NCI-H1105 (cell line): ENCODE measurements at places on chromosomes 5 and 9.

DNA sequence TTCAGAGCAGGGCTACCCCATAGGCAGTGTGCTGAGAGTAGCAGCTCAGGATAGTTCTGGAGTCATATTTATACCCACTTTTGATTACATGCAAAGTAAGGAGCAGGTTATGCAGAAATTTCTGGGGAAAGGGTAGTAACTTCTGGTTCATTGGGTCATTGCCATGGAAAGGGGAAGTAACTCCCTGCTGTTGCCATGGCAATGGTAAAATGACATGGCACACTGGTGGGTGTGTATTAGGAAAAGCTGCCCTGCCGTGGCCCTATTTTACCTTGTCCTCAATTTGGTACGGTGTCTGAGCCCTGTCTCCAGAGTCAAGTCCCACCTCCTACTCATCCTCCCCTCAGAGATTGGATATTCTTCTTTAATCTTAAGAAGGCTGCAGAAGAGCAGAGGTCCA is 526.7 kb upstream of the TYRP1 start:
- DNase-seq = no peak

DNA sequence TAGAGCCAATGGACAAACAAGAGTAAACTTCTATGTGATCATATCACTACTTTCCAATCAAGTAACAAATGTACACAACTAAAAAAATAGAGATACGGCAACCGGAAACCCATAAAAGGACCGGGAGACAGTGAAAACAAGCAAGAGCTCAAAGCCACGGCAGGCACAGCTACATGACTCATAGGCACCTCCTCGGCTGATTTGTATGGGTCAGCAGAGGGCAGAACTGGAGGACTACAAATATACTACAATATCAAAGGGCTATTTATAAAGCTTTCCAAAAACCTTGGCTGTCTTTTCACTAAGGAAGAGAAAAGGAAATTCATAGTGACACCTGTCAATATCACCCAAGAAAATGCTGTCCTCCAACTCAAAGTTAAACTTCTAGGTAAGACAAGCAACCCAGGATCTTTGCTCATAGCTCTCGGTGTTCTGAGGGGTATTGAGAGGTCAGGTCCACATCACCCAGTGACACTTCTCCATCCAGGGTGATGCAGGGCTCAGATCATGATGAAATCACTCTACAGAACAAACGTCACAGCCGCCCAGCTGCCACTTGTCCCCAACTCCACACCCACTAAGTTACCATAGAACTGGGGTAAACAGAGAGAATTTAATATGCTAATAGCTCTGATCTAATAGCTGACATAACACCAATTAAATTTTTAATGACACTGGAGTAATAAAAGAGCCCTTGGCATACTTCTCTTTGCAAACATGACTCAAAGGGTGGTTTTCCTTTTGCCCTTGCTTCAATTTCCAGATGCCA is 41.3 kb downstream of the PFDN1 start:
- DNase-seq = peak; percentile 55

- DNase-seq = no peak
These were observed 857 bp downstream of the ADAM19 start for GRCh38 chr5:157574456-157575380.

DNA sequence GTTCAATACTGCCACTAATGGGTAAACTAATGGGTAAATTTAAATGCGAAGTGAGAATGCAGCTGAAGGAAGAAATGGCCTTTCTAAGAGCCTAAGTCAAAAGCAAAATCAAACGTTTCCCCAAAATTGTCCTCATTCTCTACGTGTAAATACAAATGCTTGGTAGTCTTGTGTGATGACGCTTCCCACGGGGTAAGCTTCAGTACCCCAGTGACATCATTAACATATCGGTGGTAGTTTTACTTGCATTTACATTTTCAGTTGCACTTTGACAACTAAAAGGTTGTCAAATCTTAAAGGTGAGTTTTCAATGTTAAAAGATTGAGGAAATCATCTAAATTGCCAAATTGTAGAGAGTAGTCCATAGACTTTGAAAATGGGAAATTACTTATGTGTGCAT is 550.7 kb upstream of the CCNG1 start:
- no peak for DNase-seq

GRCh38 chr9:100856238-100856637 is 172.3 kb upstream of the PLPPR1 start:
- peak; percentile 49 for DNase-seq

DNA sequence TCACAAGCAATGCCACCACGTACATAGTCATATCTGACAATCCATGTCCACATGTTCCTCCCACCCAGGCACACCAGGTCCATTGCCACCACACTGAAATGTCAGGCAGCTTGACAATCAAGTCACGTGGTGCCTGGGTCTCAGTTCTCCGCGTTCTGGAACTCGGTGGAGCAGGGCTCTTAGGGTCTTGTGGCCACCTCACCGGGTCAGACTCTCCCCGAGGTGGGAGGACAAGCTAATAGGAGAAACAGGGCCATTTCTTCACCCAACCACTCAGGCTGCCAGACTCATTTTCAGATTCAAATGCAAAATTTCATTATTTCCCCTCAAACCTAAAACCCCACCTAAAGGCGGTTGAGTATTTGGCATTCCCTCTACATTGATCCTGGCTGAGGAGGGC is 200.5 kb upstream of the GAS1 start:
- DNase-seq = no peak

DNA sequence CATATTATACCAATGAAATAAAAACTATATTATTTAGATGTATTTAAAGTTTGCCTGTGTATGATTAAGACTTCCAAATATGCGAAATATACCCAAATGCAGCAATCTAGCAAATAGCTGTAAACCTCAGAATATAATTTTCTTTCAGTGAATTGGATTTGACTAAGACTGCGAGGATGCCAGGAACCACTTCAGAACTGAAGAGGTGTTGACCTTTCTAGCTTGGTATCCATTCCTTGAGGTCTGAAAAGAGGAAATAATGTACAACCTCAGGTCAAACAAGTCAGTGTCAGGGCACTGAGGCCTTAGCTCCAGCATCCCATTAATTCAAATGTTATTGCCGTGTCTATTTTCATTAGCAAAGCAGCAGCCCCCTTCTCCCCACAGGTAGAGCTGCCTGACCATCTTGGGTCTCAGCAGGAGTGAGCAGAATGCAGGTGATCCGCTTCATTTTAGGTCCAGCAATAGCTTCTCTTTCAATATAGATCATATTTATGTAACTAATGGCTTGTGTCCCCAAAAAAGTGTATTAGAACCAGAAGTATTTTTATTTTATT is 100.0 kb downstream of the KIAA1958 start:
- no peak for DNase-seq

- no peak for DNase-seq
These were observed 283.3 kb downstream of the GABRB2 start for GRCh38 chr5:161263191-161263590.

- no peak for DNase-seq
These were observed 40.8 kb downstream of the SHC3 start for GRCh38 chr9:89137542-89138462.

DNA sequence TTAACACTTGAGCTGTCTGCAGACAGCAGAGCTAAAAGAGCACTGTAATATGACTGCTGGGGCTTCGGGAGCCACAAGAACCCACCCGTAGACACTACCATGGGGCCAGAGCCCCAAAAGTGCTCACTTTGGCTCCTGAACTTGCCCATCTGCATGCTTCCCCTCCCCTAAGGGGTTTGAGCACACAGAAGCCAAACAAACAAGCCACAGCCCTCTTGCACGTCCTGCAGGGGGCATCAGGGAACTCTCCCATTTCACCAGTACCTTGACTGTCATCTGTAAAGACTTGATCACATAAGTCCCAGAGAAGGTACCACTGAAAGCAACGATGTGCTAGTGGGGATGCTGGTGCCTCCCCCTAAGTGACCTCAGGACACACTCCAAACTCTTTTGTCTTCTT is 681.8 kb downstream of the SEMA5A start:
- DNase-seq = no peak
